ENCODE measurements at places on chromosomes 13 and 19.

- no peak for DNase-seq
Observed at GRCh38 chr13:52374873-52375411, 31.0 kb downstream of the THSD1 start.

GRCh38 chr19:42316223-42317211 is 3.4 kb downstream of the TMEM145 start:
- no peak for DNase-seq

DNA sequence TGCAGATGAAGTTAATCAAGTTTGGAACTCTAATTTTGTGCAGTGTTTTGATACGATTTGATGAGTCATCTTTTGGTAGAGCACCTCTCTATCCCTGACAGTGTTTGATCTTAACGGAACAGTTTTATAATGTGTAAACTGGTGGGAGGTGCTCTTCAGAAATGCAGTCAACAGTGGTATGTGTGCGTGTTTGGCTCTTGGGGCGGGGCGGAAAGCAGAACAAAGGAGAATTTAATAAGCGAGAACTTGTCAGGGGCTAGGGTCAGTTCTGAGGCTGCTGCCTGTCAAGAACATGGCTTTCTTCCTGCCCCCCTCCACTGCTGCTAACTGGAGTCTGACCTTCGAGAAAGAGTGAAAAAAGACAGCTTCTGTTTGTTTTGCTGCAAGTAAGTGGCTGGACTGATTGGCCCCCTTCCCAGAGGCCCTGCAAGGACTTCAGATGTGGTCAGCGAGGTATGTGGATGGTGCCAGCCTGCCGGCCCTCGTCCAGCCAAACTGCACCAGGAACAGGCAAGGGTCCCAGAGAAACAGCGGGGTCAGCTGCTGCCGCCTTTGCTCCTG is 40.8 kb downstream of the BBC3 start:
- no peak for DNase-seq

DNA sequence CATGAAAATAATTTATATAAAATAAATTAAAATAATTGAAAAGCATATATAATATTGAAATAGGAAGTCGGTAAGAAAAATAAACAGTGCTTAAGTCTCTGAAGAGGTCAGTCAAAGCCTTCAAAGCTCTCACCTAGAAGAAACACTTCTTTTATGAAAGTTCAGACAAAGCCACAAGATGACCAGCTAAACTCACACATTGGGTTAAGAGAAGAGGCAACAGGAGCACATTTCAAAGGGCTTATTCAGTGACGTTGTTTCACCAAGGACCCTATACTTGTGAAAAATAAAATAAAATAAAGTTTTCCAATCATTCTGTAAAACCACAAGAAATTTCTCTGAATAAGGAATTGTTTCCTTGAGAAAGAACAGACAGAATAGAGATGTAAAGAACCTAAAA is 2.5 kb upstream of the ITM2B start:
- no peak for DNase-seq

GRCh38 chr19:53864308-53864836 is 3.3 kb upstream of the MYADM start:
- no peak for DNase-seq

GRCh38 chr19:17289489-17289888 is 7.8 kb downstream of the ANKLE1 start:
- DNase-seq, result no peak

DNA sequence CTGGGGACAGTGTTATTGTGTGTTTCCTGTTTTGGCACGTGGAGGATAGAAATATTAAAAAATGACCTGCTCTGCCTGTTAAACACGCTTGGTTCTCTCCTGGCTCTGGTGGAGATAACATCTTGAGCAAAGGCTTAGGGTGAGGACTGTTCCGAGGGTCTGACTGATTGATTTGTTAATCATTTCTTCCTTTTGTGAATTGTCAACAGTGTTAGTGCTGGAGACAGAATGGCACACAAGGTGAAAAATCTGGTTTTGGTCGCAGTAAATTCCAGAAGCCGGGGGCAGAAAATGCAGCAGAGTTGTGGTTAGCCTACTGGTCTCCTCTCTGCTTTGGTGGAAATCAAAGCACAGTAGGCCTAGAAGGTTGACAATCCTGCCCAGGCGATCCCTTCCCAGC is 163.6 kb downstream of the FGF9 start:
- no peak for DNase-seq

- no peak for DNase-seq
Observed at GRCh38 chr13:50990818-50991506, 81.4 kb downstream of the RNASEH2B start.

- DNase-seq, result no peak
Observed at GRCh38 chr13:28637714-28638355, 21.1 kb upstream of the POMP start.

DNA sequence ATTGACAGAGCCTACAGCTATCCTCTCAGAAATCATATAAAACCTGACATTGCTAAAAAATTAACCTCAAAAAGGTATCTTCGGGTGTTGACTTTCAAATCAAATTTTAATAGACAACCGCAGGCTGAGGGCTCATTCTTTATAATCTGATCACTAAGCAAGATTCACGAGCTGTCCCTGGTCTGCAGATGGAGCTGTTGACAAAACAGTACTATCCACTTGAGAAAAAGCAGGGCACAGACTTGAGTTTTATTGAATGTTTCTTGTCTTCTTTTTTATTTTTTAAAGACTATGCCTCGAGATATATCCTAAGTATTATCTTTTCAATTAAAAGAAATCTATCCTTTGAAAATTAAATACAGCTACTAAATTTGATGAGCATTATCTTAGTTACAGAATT is 540.5 kb downstream of the PCDH9 start:
- DNase-seq, result no peak

DNA sequence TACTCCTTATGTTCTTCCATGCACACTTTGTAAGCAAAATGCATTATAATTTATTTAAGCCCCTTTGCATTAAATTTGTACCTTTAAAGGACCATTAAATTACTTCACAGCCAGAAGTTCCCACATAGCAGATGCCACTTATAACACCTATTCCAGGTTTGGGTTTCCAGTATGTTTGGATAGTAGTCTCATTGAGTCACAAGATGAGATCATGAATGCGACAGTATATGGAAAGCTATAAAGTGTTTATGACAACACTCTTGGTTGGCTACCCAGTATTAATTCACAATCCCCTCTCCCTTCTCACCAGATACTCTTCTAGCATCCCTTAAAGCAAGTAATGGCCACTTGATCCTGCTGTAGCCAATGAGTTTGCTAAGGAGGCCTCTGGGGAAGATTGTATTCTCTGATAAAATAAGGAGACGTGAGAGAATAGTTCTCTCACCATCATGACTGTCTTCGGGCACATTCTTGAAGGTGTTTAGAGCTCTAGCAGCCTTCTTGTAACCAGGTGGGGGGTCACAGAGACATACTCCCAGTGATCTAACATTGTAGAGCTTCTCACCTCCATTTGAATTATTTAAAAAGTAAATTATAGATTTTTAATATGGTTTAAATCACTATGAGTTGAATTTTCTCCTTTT is 2.8 kb upstream of the LHFPL6 start:
- no peak for DNase-seq

DNA sequence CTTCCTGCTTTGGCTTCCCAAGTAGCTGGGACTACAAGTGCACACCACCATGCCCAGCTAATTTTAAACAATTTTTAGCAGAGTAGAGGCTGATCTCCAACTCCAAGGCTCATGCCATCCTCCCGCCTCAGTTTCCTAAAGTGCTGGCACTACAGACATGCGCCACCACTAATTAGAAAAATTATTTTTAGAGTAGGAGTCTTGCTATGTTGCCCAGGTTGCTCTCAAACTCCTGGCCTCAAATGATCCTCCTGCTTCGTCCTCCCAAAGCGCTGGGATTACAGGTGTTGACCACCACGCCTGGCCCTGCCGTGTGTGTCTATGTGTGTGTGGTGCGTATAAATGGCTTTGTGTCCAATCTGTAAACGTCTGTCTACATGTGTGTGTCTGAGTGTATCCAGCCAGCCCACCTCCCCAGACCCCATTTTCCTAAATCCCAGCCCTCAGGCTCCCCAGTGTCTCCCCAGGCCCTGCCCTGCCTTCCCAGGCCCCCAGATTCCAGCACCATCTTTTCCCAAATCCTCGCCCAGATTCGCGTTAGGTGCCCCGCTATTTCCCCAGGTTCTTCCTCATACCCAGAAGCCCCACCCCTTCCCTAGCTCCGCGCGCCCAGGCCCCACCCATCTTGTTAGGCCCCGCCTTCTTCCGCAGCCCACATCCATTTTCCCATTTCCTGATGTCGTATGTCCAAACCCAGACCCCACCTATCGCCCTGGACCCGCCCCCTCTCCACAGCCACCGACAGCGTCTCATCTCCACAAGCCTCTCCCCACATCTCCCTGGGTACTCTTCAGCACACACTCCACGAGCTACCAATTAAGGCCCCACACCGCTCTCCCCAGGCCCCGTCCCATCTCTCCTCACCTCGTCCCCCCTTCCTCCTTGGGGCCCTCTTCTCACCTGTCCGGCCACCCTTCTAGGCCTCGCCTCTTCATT is 24.9 kb downstream of the SLC8A2 start:
- no peak for DNase-seq

Data from T-helper 17 cell (primary cell).